Activated CD4-positive, alpha-beta T cell treated with anti-CD3 and anti-CD28 coated beads, Interleukin-2, amount 50 U/mL, for 1 hour (primary cell): ENCODE measurements at places on chromosomes 5 and 9.

DNA sequence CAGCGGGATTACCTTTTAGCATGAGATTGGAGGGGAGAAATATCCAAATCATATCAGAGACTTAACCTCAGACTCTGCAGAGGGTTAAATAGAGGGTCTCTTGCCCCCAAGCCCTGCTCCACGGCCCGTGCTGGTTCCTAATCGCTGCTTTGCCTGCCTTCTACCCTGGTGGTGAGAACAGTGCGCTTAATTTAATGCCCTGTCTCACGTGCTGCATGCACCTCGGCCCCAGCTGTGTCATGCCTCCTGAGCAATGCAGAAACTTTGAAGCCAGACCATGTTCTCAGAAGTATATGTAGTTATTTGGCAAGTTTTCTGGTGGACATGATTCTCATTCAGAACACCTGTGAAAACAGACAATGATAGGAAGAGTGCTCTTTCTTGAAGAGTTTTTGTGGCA is 1.4 kb downstream of the OTULIN start:
- DNase-seq: peak; percentile 53

- no peak for DNase-seq
Measured at GRCh38 chr9:6443661-6444060, 30.7 kb downstream of the UHRF2 start.

DNA sequence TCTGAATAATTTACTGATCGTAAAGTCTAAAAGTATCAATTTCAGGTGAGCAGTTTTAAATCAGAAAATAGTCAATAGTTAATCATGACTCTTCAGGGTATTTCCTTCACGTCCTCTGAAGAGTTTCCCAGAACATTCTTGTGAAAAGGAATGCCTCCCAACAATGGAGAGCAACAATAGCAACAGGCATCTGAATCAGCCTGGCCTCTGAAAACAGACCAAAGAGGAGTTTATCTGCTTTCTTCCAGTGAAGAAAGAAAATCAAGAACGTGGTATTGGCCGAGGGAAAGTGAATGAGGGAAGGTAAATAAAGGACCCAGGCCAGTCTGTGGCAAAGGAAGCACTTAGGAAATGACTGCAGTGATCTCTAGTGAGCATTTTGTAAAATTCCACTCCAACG is 26.1 kb upstream of the RASGEF1C start:
- no peak for DNase-seq

DNA sequence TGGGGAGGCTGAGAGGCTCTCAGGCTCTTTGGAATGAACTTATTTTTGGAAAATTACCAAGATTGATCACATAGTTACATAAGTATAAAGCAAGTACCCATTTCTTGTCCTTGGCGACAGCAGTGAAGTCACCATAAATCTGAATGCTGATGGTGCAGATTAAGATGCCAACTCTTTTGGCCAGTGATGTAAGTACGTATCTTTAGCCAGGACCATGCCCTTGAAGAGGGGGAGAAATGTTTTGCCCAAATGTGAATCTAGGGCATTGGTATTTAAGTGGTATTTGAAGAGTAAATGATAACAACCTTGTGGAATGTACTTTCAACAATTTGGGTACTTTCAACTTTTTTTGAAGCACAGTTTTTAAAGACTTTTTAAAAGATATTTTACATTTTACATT is 68.2 kb upstream of the RAD23B start:
- DNase-seq: no peak

- no peak for DNase-seq
Measured at GRCh38 chr5:173472164-173472563, 143.9 kb upstream of the STC2 start.

GRCh38 chr5:44783634-44784315 is 25.0 kb upstream of the MRPS30 start:
- no peak for DNase-seq

GRCh38 chr9:22159586-22159985 is 150.5 kb upstream of the CDKN2B start:
- DNase-seq: no peak

GRCh38 chr5:149936044-149936699 is 8.4 kb downstream of the PDE6A start:
- no peak for DNase-seq

DNA sequence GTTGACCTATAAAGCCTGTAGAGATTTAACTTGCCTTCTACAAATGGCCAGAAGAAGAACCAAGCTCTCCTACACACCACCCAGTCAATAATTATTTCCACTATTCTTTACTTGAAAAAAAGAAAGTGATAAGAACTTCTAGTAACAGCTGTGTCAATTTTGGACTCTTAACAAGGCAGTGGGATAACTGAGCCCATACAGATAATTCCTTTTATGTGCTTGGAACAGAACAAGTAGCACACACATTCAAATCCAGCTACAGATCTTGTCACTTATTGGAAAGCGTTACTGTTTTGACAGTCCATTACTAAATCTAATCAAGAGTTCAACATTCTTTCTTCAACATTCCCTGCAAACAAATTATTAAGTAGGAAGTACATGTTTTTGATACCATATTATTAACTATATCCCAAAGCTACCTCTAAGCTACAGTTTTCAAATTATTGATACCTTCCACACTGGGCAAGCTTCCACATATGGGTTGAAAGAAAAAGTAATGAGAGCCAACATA is 6.3 kb downstream of the PTGER4 start:
- no peak for DNase-seq

DNA sequence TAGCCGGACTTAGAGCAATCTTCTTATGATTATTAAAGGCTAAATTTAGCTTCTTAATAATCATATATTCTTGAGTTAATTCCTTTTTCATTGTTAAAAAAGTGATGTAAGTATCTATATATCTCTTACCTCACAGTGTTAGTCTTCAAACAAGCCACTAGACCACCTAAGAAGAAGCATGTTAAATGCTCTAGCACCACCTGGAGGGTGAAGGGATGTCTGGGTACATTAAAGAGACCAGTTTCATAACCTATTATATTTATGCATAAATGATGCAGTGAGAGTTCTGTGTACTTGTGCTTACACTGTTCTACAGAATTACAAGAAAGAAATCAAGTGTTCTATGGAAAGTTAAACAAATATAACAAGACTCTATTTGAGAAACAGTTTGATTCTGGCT is 55.9 kb upstream of the SLCO6A1 start:
- no peak for DNase-seq

DNA sequence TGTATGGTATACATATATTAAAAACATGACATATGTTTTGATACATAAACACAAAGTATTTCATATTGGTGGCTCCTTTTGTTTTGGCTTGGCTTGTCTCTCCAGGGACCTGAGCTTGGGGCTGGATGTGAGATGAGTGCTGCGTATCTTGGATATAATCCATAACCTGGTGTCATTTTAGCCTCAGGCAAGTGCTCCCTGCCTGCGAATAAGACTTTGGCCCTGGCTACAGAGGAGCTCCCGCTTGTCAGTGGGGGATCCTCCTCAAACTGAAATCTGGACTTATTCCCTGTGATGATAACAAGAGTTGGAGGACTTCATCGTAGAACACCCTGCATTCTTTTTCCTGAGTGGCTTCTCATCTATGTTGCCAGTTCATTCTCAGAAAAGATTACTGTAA is 341.7 kb upstream of the CLINT1 start:
- DNase-seq: no peak

- DNase-seq: peak; percentile 25
Measured at GRCh38 chr9:69421908-69422801, 97.1 kb downstream of the ENTREP1 start.

DNA sequence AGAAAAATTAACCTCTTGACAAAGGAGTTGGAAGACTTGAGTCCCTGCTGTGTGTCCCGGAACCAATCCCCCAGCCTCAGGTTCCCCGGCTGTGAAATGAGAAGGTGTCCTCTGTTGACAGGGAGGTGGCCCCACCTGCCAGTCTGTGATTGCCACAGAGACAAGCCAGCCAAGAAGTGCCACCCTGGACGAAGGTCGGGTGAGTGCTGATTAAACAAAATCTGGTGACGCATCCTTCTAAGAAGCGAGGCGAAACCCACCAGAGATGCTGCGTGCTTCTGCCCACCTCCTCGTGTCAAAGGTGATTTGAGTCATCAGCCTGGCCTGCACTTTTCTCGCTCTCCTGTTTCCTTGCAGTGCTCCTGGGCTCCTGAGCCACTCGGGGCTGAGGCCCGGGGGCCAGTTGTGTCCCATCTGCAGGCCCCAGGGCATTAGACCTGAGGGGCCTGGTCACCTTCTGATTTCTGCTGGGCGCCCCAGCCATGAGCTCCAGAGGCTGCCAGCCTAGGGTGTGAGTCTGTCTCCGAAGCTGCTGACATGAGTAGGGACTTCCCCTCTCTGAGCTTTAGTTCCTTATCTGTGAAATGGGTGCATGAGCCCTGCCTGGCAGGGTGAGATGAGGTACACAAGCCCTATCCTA is 28.7 kb downstream of the NEK6 start:
- no peak for DNase-seq

GRCh38 chr9:98637381-98637780 is 71.4 kb downstream of the GABBR2 start:
- no peak for DNase-seq

DNA sequence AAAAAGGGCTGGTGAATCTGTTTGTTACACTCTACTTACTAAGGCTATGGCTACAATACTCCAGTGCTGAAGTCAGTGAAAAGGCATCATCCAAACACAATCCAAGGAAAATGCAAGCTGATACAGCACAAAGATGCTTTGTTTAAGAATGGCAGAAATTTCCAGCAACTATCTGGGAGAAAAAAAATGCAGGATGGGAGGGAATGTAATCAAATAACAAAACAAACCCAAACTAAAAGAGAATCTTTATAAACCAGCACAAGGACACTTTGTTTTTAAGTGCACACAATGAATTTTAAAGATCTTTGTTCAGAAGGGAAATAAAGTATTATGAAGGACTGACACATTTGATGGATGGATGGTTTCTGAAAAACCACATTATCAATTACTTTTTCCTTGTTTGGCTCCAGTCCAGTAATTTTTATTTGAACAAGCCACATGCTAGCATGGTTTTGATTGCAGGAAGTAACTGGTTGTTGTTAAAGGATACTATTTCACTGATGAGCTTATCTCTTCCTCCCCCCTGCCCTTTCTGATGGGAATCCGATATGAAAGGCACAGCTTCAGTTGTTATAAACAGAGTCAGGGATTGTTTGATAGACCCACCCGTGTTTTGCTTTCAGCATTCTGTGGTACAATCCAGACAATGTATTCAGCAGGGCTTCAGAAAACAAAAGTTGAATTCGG is 12.1 kb upstream of the TLE4 start:
- no peak for DNase-seq

DNA sequence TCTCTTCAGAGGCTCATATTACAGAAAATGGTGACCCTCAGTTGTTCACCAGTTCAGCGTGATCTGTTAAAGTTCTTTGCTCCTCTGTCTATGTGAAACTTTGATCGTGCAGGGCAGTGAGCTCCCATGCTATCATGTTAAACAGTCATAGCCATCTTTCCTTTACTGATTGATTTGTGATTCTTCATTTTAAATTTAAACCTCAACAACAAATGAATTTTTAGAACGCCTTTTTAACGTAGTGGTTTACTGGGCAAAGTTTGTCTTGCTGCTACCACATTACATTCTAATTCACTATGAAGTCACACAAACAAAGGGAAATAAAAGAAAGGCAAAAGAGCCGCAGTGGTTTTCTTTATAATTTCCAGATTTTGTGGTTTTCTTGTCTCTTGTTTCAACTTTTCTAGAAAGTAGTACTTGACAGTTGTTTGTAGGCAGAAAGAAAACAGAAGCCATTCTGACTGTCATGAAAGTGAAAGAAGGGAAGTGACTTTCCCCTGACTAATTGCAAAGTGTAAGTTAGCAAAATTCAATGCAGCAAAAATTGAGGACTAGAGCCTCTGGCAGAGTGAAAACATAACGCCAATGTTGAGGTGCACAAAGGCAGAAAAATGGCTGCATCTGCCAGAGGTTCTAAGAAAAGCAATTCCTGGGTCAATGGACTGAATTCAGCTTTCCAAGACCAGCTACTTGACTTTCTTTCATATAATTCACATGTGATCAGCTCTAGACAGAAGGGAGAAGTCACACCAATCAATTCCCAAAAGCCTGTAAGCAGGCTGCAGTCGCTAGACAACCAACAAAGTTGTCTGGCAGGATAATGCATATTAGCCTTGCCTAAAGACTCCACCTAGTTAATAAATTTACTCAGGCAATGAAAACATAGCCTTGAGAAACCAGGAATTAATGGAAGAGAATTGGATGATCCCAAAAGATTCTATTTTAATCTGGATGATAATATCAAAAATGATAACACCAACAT is 7.1 kb upstream of the IFNA6 start:
- DNase-seq: no peak

DNA sequence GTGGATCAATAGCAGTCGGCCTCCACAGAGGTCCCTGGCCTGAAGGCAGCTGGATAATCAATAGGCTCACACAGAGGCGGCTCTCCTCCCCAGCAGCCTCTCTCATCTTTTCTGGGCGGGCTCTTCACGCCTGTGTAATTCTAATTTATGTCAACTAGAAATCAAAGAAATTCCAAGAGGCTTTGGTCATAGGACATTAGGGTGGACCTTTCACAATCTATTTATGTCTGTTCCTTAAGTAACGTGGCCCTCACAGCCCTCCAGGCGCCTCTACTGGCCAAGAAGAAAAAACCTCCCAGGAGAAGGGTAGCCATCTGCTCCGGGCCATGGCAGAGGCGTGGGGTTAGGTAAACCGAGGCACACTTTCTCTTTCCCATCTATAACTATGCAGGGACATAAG is 205.1 kb upstream of the EFNA5 start:
- DNase-seq: no peak

- DNase-seq: no peak
Measured at GRCh38 chr9:20729523-20729922, 45.5 kb downstream of the FOCAD start.

GRCh38 chr9:21413624-21414023 is 4.7 kb downstream of the IFNA8 start:
- no peak for DNase-seq

- DNase-seq: no peak
Measured at GRCh38 chr5:168023191-168023590, 268.3 kb upstream of the WWC1 start.

DNA sequence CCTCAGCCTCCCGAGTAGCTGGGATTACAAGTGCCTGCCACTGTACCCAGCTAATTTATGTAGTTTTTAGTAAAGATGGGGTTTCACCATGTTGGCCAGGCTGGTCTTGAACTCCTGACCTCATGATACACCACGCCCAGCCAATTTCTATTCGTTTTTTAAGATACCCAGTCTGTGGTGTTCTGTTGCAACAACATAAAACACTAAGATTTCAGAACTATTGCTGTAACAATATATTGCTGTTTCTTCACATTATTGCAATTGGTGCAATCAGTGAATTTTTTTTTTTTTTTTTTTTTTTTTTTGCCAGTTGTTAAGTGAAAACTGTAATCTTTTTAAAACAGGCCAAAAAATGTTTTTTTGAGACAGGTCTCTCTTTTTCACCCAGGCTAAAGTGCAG is 9.9 kb downstream of the SRP19 start:
- no peak for DNase-seq

DNA sequence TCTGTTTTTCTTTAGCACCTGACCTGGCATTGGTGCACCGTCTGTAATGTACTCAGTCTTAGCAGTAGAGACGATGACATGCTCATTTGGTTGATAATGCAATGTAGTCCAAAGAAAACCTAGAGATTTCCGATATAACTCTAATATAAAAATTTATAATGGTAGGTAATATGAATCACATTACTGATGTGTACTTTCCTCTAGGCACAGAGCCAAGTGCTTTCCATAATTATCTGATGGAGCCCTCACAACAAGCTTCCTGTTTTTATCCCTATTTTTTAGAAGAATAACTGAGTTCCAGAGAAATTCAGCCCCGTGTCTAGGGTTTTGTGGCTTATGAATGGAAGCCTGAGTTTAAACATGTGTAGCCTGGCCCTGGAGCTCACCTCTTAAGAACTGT is 53.7 kb downstream of the KDM4C start:
- DNase-seq: no peak

- peak; percentile 38 for DNase-seq
Measured at GRCh38 chr5:140631831-140632365, 1.1 kb downstream of the CD14 start.

- no peak for DNase-seq
Measured at GRCh38 chr5:53411388-53411787, 69.0 kb upstream of the FST start.
